ENCODE measurements at places on chromosomes 1 and 21. TPM values are rescaled to one million over a fixed set of nuclear protein-coding genes. Genes with fewer than 3 reads are reported as not detected.

The SZRD1 gene
- 13.1 TPM for total RNA-seq

The VWA1 gene
- 34.5 TPM for total RNA-seq

The F13B gene
- not detected for total RNA-seq

The FAM167B gene
- 1.5 TPM for total RNA-seq

The HES3 gene
- not detected for total RNA-seq

The TMEM240 gene
- 12.3 TPM for total RNA-seq

DNA sequence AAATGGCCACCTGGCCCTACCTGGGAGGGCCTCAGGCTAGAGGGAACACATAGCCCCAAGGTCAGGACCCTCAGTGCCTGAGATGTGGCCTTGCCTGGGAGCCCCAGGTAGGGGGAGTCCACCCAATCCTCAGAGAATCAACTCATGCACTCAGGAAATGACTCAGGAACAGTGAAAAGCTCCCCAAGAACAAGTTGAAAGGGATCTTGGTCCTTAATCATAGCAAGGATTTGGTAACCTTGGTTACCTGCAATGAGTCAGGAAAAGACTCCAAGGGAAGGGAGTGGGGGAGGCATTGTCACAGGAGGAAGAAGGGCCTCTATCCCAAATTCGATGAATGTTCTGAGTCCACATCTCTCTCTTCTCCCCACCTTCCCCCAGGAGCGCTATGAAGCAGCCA is 17.0 kb downstream of the MAP7D1 start:
- no peak overlapping the region for H3K27ac ChIP-seq
- peaks cover 14% of the 10 kb centered on the region for H3K4me1 ChIP-seq
- DNase-seq, result no peak
- no peak overlapping the region for H3K4me3 ChIP-seq

- H3K27ac ChIP-seq, result no peak overlapping the region
- H3K4me3 ChIP-seq, result no peak overlapping the region
- peak; percentile 26 for DNase-seq
Measured at GRCh38 chr1:151934048-151934493, 24.8 kb upstream of the THEM4 start.

DNA sequence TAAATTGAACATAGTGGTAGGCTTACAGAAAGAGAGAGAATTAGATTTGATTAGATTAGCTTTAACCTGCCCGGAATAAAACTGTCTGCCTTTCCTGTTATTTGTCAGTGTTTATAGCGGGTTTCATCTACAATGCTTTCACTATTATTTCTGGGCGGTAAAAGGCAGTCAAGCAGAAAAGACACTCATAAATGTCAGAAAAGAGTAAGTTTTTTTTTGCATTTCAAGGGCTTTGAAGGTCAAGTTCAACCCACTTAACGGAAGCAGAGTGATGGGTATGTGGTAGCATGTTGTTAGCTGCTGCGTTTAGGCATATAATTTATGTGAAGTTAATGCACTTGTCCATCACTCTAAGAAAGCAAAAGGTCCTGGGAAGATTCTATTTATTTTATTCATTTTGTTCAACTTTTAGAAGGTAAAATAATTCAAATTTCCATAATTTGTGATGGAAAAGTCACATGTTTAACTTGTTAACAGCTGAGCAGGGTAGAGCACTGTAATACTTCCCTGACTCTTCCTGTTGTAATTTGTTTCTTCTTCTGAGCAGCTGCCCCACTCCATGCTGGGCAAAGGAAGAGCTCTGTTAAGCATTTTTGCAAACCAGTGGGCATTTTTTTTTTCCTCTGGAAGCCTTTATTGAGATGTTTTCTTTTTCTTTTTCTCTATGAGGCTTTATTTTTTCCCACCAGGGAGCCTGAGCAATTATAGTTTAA is 220.1 kb downstream of the ST6GALNAC3 start:
- no peak overlapping the region for H3K4me3 ChIP-seq
- H3K27ac ChIP-seq, result no peak overlapping the region
- no peaks in the 10 kb centered on the region for H3K36me3 ChIP-seq

DNA sequence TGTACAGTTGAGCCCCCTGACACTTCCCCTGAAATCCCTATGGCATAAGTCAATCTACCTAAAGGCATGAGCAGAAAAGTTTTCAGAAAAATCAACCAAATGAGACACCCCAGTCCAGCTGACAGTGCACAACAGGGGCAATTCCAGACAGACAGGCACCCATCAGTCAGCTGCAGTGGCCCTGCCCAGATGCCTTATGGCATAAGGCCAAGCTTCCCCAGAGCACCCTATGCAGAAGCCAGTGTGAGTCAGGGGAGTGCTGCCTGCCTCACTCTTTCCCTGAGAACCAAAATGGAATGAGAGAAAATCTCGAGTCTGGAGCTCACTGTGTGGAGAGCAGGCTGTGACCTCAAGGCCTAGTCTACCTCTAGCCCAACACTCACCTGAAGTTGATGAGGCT is 38.1 kb downstream of the MRAP start:
- peaks cover 40% of the 10 kb centered on the region for H3K4me1 ChIP-seq
- no peak for DNase-seq

- H3K4me3 ChIP-seq, result no peak overlapping the region
- H3K27ac ChIP-seq, result no peak overlapping the region
- H3K4me1 ChIP-seq, result peaks cover 24% of the 10 kb centered on the region
- H3K27me3 ChIP-seq, result no peaks in the 10 kb centered on the region
Measured at GRCh38 chr1:225911191-225912130, 12.6 kb downstream of the PYCR2 start.

GRCh38 chr1:113178522-113178921 is 105.5 kb downstream of the LRIG2 start:
- no peak for DNase-seq
- H3K4me1 ChIP-seq, result no peaks in the 10 kb centered on the region
- no peak overlapping the region for H3K27ac ChIP-seq

DNA sequence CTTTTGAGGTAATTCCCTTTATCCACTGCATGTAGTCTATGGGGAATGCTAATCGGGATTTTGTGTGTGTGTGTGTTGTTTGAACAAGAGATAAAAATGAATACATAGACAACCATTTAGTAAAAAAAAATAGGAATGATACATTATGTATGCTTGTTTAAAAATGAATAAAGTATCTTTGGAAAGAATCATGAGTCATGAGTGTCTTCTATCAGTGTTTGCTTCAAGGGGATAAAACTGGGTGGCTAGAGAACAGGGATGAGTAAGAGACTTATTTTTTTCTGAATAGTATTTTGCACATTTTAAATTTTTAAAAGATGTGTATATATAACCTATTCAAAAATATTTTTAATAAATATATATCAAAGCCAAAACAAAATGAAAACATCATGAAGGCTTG is 839.4 kb upstream of the ADGRL4 start:
- no peak overlapping the region for H3K4me3 ChIP-seq
- no peaks in the 10 kb centered on the region for H3K27me3 ChIP-seq
- no peak overlapping the region for H3K27ac ChIP-seq
- no peak for DNase-seq
- H3K4me1 ChIP-seq, result no peaks in the 10 kb centered on the region
- H3K36me3 ChIP-seq, result no peaks in the 10 kb centered on the region

GRCh38 chr1:28159680-28160079 is 16.8 kb downstream of the PTAFR start:
- DNase-seq, result no peak
- no peak overlapping the region for H3K27ac ChIP-seq
- H3K27me3 ChIP-seq, result no peaks in the 10 kb centered on the region
- no peak overlapping the region for H3K4me3 ChIP-seq
- peaks cover 19% of the 10 kb centered on the region for H3K4me1 ChIP-seq
- no peaks in the 10 kb centered on the region for H3K36me3 ChIP-seq

GRCh38 chr1:62844030-62844429 is 60.1 kb downstream of the ATG4C start:
- H3K36me3 ChIP-seq, result no peaks in the 10 kb centered on the region
- no peak overlapping the region for H3K27ac ChIP-seq
- peak; percentile 1 for DNase-seq
- H3K4me3 ChIP-seq, result no peak overlapping the region
- no peaks in the 10 kb centered on the region for H3K4me1 ChIP-seq
- H3K27me3 ChIP-seq, result no peaks in the 10 kb centered on the region

DNA sequence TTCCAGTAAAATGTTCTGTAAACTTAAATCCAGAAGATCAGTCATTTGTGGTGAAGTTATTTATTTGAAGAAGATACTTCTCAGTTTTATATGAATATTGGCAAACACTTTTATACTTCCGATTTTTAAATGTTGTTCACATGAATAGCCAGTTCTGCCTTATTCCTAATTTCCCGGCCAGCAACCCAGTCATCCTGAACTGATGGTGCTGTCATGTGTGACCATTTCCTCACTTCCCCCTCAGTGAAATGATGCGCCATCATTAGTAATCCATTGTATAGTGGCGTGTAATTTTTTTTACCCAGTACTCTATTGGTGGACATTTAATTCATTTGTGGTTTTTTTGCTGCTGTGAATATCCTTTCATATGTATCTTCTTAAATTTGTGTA is 16.4 kb downstream of the GPSM2 start:
- no peak for DNase-seq
- H3K36me3 ChIP-seq, result no peaks in the 10 kb centered on the region
- no peaks in the 10 kb centered on the region for H3K4me1 ChIP-seq

DNA sequence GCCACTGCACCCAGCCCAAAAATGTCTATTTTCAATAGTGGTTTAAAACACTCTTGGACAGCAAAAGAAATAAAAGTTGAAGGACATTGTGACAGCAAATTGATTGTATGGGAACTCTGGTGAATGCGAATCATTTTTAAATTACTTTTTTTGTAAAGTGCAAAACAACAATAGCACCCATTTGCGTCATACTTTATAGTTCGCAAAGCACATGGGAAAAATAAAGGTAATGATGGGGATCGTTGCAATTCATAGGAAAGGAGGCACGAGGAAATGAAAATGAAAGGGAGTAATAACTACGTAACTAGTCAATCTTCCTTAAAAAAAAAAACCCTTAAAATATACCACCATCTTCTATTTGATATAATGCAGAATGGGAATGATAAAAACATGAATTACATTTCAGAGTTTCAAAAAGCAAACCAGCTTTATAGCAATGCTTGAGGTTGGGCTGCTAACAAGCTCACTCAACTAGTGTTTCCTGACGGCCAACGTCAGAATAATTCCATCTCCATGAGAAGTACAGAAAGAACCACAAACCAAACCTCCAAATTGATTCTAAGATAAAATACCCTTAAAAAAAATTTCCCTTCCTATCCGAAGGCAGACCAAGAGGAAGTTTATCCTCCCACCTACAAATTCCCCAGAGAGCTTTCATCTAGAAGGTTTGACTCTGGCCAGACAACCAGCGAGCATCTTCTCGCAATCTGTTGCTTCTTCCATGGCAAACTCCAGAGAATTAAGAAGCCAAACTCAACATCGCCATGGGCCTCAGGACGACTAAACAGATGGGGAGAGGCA is at the start of gene EDARADD:
TSS of gene EDARADD (plus strand) at position 606 of the 801 bp plus-strand sequence. CDS start at position 765, 159 bp downstream.
- no peak for DNase-seq
- peak within 1 kb of the TSS; percentile 59 for H3K4me3 ChIP-seq
- H3K27ac ChIP-seq, result no peak within 1 kb of the TSS
- H3K27me3 ChIP-seq, result peaks cover 24% of the 10 kb centered on the region

GRCh38 chr1:20185834-20186782 is at the start of the genes PLA2G2C and UBXN10:
TSS of gene PLA2G2C (minus strand) at chr1:20186518. CDS start at chr1:20177363, 9,155 bp downstream.
TSS of gene UBXN10 (plus strand) at chr1:20186096. CDS start at chr1:20190562, 4,466 bp downstream.
- peaks cover 26% of the 10 kb centered on the region for H3K4me1 ChIP-seq
- peak within 1 kb of the TSS; percentile 55 for H3K27ac ChIP-seq
- H3K27me3 ChIP-seq, result peaks cover 5% of the 10 kb centered on the region
- DNase-seq, result peak; percentile 36
- H3K4me3 ChIP-seq, result peak within 1 kb of the TSS; percentile 46
- no peaks in the 10 kb centered on the region for H3K36me3 ChIP-seq

- H3K27me3 ChIP-seq, result no peaks in the 10 kb centered on the region
- H3K4me1 ChIP-seq, result no peaks in the 10 kb centered on the region
- no peaks in the 10 kb centered on the region for H3K36me3 ChIP-seq
Measured at GRCh38 chr1:152566681-152567080, at the start of gene LCE3E. TSS of gene LCE3E (minus strand) at chr1:152566780. CDS start at chr1:152566208, 572 bp downstream.

GRCh38 chr1:182803846-182804245 is 14.3 kb downstream of the NPL start:
- H3K27ac ChIP-seq, result no peak overlapping the region
- H3K36me3 ChIP-seq, result peaks cover 10% of the 10 kb centered on the region
- no peak overlapping the region for H3K4me3 ChIP-seq
- H3K4me1 ChIP-seq, result peaks cover 9% of the 10 kb centered on the region
- DNase-seq, result no peak

DNA sequence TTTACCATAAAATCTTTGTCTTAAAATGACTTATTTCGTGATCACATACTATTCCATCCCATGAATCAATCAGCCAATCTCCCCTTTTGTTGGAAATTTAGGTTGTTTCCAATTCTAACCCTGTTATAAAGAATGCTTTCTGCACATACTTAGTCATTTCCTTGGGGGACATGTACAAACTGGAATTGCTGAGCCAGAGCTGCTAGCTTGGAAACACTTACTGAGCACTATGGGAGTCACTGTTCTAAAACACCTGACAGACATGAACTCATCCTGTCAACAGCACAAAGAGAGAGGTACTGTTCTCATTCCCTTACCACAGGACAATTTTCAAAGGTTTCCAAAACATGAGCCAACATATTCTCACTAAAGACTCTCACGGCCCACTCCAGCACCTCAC is 32.1 kb downstream of the AK2 start:
- H3K27ac ChIP-seq, result no peak overlapping the region
- peaks cover 7% of the 10 kb centered on the region for H3K36me3 ChIP-seq
- DNase-seq, result no peak

GRCh38 chr21:34085129-34085528 is 11.8 kb downstream of the MRPS6 start:
- no peaks in the 10 kb centered on the region for H3K4me1 ChIP-seq
- no peaks in the 10 kb centered on the region for H3K27me3 ChIP-seq
- no peak overlapping the region for H3K4me3 ChIP-seq
- H3K36me3 ChIP-seq, result no peaks in the 10 kb centered on the region
- H3K27ac ChIP-seq, result no peak overlapping the region
- no peak for DNase-seq

DNA sequence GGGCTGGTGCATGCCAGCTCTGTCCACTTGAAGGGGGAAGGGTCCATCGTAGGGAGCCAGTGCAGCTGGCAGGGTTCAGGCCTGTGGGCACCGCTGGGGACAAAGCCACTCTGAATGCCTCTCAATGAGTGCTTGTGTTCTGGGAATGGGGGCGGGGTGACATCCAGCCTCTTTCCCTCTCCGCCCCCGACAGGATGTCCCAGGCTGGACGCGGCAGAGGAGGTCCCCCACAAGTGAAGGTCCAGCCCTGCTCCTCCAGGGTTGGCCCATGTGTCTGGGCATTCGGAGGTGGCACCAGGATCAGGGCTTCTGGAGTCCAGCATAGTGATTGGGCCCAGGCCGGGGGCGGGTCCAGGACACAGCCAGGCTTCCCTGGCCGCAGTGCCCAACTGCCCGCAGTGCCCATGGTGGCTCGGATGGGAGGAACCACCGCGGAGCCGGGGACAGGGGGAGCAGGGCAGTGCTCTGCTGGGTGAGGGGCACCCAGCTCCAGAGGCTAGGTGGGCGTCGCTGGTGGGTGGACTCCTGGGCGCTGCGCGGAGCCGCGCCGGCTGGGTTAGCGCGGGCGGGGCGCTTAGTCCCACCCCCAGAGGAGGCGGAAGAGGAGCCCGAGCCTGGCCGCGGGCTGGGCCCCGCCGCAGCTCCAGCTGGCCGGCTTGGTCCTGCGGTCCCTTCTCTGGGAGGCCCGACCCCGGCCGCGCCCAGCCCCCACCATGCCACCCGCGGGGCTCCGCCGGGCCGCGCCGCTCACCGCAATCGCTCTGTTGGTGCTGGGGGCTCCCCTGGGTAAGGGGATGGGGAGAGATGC is at the start of gene SHISA4:
TSS of gene SHISA4 (plus strand) at position 617 of the 808 bp plus-strand sequence. CDS start at position 714, 97 bp downstream.
- peaks cover 28% of the 10 kb centered on the region for H3K36me3 ChIP-seq
- peak within 1 kb of the TSS; percentile 91 for H3K27ac ChIP-seq
- peak; percentile 93 for DNase-seq
- H3K27me3 ChIP-seq, result no peaks in the 10 kb centered on the region
- H3K4me1 ChIP-seq, result peaks cover 60% of the 10 kb centered on the region

- H3K4me1 ChIP-seq, result peaks cover 14% of the 10 kb centered on the region
- no peaks in the 10 kb centered on the region for H3K27me3 ChIP-seq
- no peak overlapping the region for H3K4me3 ChIP-seq
- no peak for DNase-seq
- no peak overlapping the region for H3K27ac ChIP-seq
- H3K36me3 ChIP-seq, result no peaks in the 10 kb centered on the region
Measured at GRCh38 chr1:154624746-154625643, 17.0 kb upstream of the ADAR start.
